ENCODE measurements at places on chromosomes 1 and 21. TPM values are rescaled to one million over a fixed set of nuclear protein-coding genes. Genes with fewer than 3 reads are reported as not detected.

DNA sequence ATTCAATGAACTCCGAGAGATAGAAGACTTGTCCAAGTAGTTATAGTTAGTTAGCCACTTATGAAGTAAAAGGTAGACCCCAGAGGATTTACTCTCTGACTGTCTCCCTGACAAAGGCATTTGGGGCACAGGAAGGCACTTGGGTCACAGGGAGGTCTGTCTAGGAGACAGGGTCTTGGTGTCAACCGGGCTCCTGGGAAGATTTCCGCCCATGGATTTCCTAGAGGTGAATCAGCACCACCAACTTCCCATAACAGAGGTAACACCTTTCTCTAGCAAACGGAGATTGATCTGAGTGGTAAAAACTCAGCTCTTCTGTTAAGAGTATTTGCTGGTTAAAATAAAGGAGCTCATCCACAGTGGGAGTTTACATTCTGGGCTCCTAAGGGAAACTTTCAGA is 16.4 kb downstream of the CCN1 start:
- H3K27me3 ChIP-seq, result peaks cover 6% of the 10 kb centered on the region
- no peak overlapping the region for H3K4me3 ChIP-seq
- H3K36me3 ChIP-seq, result no peaks in the 10 kb centered on the region
- no peak for DNase-seq

DNA sequence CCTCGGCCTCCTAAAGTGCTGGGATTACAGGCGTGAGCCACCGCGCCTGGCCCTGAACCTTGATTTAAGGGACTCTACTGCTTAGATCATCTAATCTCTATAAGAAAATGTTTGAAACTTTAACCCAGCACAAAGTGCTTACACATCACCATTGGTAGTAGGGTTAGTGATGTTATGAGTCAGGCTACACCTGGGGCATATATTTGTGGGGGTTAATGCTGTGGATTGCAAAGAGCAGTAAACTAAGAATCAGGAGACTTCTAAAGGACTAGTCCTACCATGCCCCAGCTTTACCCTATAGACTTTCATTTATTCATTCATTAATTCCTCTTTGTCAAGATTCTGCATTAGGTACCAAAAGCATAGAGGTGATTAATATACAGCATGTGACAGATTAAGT is 880.5 kb downstream of the TTLL7 start:
- no peak for DNase-seq
- H3K4me1 ChIP-seq, result no peaks in the 10 kb centered on the region
- H3K27me3 ChIP-seq, result no peaks in the 10 kb centered on the region
- no peak overlapping the region for H3K27ac ChIP-seq
- no peaks in the 10 kb centered on the region for H3K36me3 ChIP-seq

DNA sequence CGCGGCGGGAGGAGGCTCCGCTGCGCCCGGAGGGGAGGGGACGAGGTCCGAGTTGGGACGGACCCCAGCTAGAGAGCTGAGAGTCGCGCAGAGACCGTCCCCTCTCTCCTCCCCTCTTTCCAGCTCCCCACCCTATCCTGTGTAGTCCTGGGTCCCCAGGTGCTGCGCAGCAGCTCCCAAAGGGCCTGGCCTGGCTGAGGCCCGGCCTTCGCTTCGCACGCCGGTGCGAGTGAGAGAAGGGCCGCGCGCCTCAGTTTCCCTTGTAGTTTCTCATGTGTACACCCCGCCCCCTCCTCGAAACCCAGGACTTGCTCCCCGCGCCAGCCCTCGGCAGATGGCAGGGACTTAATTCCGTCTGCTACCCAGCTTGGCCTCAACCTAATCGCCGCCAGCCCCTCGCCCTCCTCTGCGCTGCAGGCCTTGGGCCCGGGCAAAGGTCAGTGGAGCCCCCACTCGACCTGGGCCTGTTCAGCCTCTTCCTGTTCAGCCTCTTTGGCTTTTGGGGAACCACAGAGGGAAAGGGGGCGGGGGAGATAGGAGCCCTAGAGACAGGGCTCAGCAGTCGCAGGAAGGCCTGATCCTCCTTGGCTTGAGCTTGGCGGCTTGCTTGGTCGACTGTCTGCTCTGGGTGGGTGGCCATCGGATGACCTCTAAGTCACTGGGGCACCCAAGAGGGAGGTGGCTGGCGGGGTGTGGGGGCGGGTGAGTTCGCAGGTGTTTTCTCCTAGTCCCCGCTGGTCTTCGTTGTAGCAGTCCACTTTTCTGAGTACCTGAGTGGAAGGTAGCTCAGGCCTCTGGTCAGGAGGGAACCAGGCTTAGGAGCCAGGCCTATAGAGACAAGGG is 1.0 kb downstream of the ZNF687 start:
- peaks cover 39% of the 10 kb centered on the region for H3K36me3 ChIP-seq
- DNase-seq, result peak; percentile 46
- peak overlapping the region; percentile 67 for H3K4me3 ChIP-seq
- H3K4me1 ChIP-seq, result peaks cover 42% of the 10 kb centered on the region
- peak overlapping the region; percentile 99 for H3K27ac ChIP-seq

- no peak for DNase-seq
- no peaks in the 10 kb centered on the region for H3K27me3 ChIP-seq
- H3K4me1 ChIP-seq, result peaks cover 2% of the 10 kb centered on the region
Observed at GRCh38 chr1:197733324-197733723, 42.0 kb downstream of the DENND1B start.

GRCh38 chr1:67579623-67580394 is 105.2 kb upstream of the GADD45A start:
- no peak overlapping the region for H3K4me3 ChIP-seq
- H3K27me3 ChIP-seq, result no peaks in the 10 kb centered on the region
- H3K36me3 ChIP-seq, result no peaks in the 10 kb centered on the region
- H3K4me1 ChIP-seq, result peaks cover 4% of the 10 kb centered on the region

DNA sequence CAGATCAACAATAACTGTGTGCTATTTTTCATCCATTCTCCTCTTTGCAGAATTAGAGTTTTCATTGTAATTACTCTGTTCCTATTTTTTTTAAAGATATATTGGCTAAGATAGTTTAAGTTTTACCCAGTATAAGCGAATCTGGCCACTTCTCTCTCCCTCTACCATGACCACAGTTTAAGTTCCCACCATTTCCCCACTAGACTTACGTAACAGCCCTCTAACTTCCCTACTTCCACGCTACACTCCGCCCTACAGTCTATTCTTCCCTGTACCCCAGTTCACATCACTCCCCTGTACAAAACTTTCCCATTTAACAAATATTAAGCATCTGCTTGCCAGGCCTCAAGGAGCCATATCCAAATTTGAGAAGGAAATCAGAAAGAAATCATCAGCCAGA is 16.5 kb downstream of the CTSK start:
- no peak overlapping the region for H3K27ac ChIP-seq
- no peak for DNase-seq
- H3K27me3 ChIP-seq, result no peaks in the 10 kb centered on the region
- H3K4me3 ChIP-seq, result no peak overlapping the region
- H3K36me3 ChIP-seq, result no peaks in the 10 kb centered on the region

DNA sequence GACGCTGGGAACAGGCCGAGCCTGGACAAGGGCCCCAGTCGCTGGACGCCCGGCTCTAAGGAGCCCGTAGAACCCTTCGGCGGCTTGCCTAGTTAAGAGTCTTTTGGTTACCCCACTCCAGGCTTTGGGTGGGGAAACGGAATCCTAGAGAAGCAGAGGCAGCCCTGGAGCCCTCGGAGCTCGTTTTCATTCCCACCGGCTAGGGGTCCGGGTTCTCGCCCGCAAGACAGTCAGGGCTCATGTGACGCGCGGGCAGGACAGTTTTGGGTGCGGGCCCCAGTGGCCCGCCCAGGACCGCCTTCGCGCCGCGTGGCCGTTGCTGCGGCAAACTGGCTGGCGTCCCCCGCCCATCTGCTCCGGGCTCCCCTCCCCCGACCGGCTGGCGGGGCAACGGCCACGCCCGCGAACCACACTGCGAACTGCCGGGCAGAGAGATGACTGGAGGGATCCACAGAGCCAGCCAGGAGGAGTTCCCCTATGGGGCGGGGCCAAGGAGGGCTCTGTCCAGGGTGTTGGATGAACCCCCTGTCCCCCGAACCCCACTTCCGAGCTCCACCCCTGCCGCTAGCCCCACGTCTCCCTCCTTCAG is 829 bp upstream of the HES2 start:
- peak overlapping the region; percentile 15 for H3K4me3 ChIP-seq
- H3K4me1 ChIP-seq, result peaks cover 50% of the 10 kb centered on the region
- peak; percentile 64 for DNase-seq
- peaks cover 52% of the 10 kb centered on the region for H3K27me3 ChIP-seq

- no peaks in the 10 kb centered on the region for H3K27me3 ChIP-seq
- no peaks in the 10 kb centered on the region for H3K36me3 ChIP-seq
- no peak overlapping the region for H3K4me3 ChIP-seq
- no peaks in the 10 kb centered on the region for H3K4me1 ChIP-seq
- DNase-seq, result no peak
- no peak overlapping the region for H3K27ac ChIP-seq
Observed at GRCh38 chr1:106921186-106921585, 135.3 kb upstream of the PRMT6 start.

GRCh38 chr1:155253208-155253607 is 2.1 kb downstream of the ENTREP3 start:
- no peak overlapping the region for H3K27ac ChIP-seq
- H3K4me1 ChIP-seq, result peaks cover 48% of the 10 kb centered on the region
- no peaks in the 10 kb centered on the region for H3K27me3 ChIP-seq
- DNase-seq, result no peak

- no peak for DNase-seq
- H3K27me3 ChIP-seq, result no peaks in the 10 kb centered on the region
- H3K27ac ChIP-seq, result no peak overlapping the region
- H3K4me3 ChIP-seq, result no peak overlapping the region
- H3K36me3 ChIP-seq, result peaks cover 68% of the 10 kb centered on the region
Observed at GRCh38 chr1:184060316-184060715, 8.8 kb downstream of the TSEN15 start.

- H3K27me3 ChIP-seq, result no peaks in the 10 kb centered on the region
- DNase-seq, result no peak
- peak overlapping the region; percentile 94 for H3K27ac ChIP-seq
- no peak overlapping the region for H3K4me3 ChIP-seq
- no peaks in the 10 kb centered on the region for H3K36me3 ChIP-seq
- H3K4me1 ChIP-seq, result peaks cover 14% of the 10 kb centered on the region
Observed at GRCh38 chr1:146007489-146008133, 11.2 kb upstream of the TXNIP start.

DNA sequence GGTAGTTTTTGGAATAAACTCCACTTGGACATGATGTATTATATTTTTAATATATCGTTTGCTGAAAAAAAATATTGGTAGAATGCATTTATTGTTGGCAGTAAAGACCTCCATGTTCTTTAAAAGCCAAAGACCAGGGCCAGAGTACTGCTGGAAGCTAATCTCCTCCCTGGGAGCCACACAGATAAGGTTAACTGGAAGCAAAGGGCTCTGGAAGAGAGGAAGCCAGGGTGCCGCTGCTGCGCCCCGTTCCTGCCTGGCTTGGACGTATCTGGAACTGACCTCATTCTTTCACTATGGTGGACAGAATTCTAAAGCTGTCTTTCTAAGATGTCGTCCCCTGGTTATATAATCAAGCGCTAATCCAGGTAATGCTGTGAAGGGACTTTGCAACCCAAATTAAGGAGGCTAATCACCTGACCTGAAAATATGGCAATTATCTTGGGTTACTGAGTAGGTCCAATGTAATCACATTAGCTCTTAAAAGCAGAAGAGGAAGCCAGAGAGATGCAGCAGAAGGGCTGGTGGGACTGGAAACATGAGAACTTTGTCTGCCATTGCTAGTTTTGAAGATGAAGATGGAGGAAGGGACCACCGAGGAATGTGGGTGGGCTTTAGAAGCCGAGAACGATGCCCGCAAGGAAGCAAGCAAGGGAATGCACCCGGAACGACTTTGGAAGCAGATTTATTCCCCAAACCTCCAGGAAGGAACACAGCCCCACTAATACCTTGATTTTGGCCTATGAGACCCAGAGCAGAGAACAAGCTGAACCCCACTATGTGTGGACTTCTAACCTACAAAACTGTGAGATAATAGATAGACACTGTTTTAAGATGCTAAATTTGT is 167.7 kb upstream of the KCNJ15 start:
- peaks cover 27% of the 10 kb centered on the region for H3K4me1 ChIP-seq
- peak; percentile 41 for DNase-seq
- peak overlapping the region; percentile 17 for H3K4me3 ChIP-seq
- peaks cover 10% of the 10 kb centered on the region for H3K36me3 ChIP-seq
- H3K27ac ChIP-seq, result peak overlapping the region; percentile 86
- H3K27me3 ChIP-seq, result no peaks in the 10 kb centered on the region

GRCh38 chr1:214141486-214141885 is 139.5 kb upstream of the SMYD2 start:
- H3K4me1 ChIP-seq, result no peaks in the 10 kb centered on the region
- no peak for DNase-seq
- no peak overlapping the region for H3K4me3 ChIP-seq
- no peaks in the 10 kb centered on the region for H3K36me3 ChIP-seq
- no peak overlapping the region for H3K27ac ChIP-seq

DNA sequence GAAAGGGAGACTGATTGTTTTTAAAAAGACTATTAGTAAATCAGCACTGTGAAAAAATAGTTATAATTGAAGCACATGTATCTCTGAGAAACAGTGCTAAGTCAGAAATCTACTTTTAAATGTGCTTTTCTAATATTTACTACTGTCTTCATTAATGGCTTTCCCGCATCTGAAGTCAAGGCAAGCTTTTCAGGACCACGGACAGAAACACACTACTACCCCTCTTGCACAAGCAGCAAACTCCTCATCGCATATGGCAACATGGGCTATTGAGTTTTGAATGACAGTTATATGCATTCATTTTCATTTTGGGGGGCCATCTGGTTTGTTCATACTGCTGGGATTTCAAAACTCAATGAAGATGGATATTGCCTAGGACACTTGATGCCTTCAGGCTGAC is 433.4 kb upstream of the CAMK1G start:
- no peaks in the 10 kb centered on the region for H3K36me3 ChIP-seq
- H3K27ac ChIP-seq, result no peak overlapping the region
- H3K4me3 ChIP-seq, result no peak overlapping the region
- H3K4me1 ChIP-seq, result no peaks in the 10 kb centered on the region

DNA sequence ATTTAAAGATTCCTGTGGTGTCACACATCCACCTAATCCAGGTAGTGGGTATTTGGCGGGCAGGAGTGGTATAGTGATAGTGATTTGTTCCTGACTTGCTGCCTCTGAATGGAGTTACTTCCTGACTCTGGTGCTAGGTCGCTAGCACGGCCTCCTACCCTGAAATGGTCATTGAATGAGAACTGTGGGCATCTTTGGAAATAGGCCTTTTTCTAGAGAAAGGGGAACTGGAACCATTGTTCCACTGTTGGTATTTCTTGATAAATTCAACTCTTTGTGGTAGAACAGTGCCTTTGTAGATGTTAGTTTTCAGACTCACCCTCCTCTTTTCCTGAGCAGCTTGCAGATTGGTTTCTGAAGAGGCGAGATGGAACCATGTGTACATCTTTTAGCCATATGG is 1.5 kb downstream of the QSOX1 start:
- H3K36me3 ChIP-seq, result no peaks in the 10 kb centered on the region
- peaks cover 37% of the 10 kb centered on the region for H3K4me1 ChIP-seq
- no peak for DNase-seq
- no peaks in the 10 kb centered on the region for H3K27me3 ChIP-seq
- H3K4me3 ChIP-seq, result no peak overlapping the region

The MYBPH gene
- not detected for total RNA-seq

The E2F2 gene
- 25.3 TPM for total RNA-seq

The KLF17 gene
- total RNA-seq, result not detected

The REN gene
- 1.7 TPM for total RNA-seq

The KRTAP7-1 gene
- total RNA-seq, result not detected

The CLCA4 gene
- not detected for total RNA-seq

The TEX38 gene
- total RNA-seq, result not detected
